Astrocyte (in vitro differentiated cells and primary cell): ENCODE measurements at places on chromosomes 1 and 21.

DNA sequence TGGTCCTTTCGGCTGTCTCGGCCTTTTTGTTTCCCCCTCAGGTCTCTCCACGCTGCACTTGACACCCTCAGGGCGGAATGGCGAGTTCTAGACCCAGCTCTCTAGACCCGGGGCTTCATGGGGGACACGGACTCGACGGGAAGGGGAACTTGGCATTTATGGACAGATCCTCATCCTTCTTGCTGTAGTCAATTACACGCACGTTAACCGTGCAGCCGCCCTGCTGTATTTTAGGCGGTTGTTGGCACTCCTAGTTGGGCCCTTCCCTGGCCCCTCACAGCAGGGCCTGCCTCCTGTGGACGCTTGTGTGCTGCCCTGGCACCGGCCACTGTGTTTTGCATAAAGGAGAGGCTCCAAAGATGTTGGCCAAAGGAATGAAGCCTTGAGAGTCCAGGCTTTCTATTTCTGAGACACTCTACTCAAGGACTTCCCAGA lies 558 bp upstream of the BTG3 start:
- DNase-seq, result no peak

DNA sequence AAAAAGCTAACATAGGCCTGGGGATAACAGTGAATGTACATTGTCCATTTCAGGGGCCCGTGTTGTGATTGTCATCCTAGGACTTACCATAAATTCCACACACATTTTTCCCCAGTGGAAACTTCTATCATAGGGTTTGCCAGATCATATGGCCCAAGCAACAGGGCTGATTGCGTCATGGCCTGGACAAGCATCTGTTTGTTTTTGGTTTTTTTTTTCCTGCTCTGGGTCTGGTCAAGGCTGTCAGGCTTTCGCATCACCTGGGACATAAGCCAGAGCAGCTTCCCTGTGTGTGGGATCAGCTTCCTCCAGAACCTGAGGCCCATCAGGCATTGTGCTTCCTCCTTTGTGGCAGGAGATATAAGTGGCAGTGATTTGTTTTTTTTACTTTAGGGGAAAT lies 598.5 kb upstream of the USP24 start:
- DNase-seq, result peak; percentile 48

GRCh38 chr1:76079475-76080227 lies 5.1 kb downstream of the ST6GALNAC3 start:
- DNase-seq, result no peak

- no peak for DNase-seq
Observed at GRCh38 chr1:61447968-61448430, 276.9 kb downstream of the TM2D1 start.

DNA sequence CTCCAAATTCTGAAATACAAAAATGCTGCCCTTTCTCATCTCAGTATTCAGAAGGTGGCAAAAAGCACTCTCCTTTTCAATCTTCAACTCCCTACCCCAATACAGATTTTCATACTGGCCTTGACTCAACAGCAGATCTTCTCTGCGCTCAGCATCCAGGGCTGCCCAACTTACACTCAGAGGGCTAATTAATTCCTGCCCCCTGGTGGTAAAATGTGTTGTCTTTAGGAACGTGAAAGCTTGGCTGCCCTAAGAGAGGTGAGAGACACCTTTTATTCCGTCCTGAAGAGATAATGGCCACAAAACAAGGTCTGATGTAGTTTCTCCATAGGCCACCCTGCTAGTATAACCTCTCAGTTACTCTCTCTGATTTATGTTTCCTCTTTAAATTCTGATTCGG lies 25.0 kb downstream of the KRTAP24-1 start:
- DNase-seq, result no peak

- peak; percentile 63 for DNase-seq
Observed at GRCh38 chr1:245154429-245155271, at the start of gene KIF26B. TSS of gene KIF26B (plus strand) at chr1:245154985. CDS start at chr1:245155425, 440 bp downstream.

DNA sequence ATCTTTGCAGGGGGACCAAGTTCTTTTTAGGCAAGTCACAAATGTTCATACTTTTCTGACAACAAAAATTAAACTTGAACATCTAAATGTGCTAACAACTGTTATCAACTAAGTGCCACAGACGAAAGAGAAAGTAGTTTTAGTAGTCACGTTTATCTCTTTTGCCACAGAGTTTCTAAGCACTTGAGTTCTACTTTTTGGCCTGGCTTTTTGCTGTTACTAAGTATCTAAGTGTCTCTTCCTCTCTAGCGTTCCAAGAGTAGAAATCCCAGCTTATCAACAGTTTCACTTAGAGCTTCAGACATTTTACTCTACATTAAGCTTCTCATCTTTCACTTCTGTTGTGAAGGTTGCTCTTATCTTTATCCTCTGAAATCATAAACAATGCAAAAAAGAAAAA lies 34.2 kb downstream of the GATAD2B start:
- no peak for DNase-seq

GRCh38 chr1:93958032-93958725 lies 48.9 kb upstream of the GCLM start:
- no peak for DNase-seq

DNA sequence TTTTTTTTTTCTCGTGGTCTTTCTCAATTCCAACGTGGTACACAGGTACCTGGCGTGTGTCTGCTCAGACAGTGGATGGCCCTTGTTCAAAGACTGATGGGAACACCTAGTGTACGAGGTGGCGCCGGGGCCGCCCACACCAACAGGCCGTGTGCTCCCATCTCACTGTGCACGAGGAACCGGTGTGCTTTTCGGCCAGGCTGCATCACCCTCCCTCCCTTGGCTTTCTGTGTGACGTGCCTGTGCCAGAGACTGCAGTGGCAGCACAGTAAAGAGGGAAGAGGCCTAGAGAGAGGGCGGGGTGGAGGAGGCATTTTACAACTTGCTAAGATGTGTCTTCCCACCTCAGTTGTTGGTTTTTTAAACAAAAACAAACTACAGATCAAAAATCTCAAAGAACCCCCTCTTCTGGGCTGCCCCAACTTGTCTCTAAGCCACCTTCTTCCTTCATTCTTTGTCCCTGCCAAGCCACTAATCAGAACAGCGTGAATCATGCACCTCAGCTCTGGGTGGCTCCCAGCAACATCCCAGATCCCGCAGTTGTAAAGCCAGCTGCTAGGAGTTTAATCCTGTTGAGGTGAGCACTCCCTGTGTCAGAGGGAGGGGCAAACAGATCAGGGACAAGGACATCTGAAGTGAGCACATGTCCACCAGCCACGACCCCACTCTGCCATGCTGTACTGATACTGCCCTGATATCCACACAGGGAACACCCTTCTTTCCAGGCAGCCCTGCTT lies 20.7 kb downstream of the IRF2BP2 start:
- peak; percentile 64 for DNase-seq

DNA sequence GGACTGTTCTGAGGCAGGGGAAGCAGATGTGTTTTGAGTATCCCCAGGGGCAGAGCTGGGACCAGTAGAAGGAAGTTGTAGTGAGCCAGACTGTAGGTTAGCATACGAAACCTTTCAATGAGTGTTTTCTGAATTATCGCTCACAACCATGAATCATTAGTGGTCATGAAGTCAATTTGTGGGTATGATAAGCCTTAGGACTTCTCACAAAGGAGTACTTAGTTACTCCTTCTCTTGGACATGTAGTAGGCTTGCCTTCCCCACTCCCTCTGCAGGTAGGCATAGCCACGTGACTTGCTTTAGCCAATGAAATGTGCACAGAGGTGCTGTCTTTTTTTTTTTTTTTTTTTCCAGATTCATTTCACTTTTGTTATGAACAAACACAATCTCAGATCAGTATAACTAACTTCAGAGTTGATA lies 23.9 kb upstream of the FAAH start:
- DNase-seq, result peak; percentile 60

GRCh38 chr1:23625459-23625858 lies 66.1 kb upstream of the RPL11 start:
- DNase-seq, result no peak

DNA sequence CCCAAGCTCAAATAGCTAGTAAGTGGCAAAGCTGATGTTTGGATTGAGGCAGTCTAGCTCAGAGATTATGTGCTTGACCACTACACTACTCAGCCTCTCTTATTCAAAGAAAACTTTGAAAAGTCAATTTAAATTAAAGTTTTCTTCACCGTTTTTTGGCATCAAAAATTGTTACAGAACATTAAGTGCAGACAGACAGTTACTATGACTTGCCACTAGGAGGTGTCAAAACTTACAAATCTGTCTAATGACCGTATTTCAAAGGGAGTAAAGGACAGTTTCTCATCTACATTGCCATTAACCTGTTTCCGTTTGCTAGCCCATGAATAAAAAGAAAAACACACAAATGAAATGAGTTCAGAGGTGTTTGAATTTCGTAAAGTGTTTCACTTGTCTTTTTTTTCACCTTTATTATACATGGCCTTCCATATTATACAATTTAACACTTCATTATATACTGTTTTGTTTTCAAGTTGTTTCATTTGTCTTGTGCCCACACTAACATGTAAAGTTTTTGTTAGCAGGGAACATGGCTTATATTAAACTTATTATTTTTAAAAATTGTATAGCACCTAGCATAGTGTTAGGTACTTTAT lies 57.4 kb upstream of the MTF2 start:
- DNase-seq, result peak; percentile 38

- no peak for DNase-seq
Observed at GRCh38 chr1:208256556-208256955, 12.4 kb upstream of the PLXNA2 start.

DNA sequence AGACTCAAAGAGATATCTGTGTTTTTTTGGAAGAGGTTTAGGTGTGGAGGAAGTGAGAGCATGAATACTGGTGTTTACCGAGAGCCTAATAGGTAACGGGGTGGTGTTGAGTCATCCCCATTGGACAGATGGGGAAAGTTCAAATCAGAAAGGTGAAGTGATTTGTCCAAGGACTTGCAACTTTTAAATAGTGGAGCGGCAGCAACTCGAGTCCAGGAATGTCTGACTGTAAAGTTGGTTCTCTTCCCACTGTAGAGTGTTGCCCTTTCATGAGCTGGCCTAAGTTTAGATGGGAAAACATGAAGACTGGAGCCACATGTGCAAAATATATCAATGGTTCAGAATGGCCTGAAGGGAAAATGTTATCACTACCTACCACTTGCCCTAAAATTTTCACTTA lies 125.7 kb downstream of the LYPLAL1 start:
- DNase-seq, result peak; percentile 89

GRCh38 chr1:221699978-221700519 lies 41.8 kb downstream of the DUSP10 start:
- no peak for DNase-seq

- DNase-seq, result no peak
Observed at GRCh38 chr1:31767225-31767624, 3.1 kb upstream of the ADGRB2 start.

DNA sequence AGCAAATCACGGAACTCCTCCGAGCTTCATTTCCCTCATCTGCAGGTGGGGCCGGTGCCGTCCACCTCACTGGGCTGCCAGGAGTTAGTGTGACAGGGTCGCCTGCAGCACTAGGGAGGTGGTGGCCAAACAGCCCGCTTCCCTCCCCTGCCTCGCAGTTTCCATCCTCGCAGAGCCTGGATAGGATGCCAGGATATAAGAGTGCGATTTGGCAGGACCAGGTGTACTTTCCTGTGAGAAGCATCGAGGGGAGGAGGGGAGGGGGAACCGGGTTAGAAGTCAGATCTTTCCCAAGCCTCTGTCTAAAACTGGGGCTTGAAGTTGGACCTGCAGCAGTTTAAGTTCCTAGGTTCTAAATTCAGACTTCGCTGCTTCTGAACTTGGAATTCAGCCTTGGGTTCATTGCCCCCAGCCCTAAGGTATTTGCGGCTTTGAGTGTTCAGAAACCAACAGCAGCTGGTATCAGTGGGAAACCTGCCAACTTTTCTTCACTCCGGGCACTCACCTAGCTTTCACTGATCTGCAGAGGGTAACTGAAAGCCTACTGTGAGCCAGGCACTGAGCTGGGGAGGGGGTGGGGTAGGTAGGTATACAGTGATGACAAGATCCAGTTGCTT lies 1.7 kb upstream of the JUN start:
- peak; percentile 60 for DNase-seq

DNA sequence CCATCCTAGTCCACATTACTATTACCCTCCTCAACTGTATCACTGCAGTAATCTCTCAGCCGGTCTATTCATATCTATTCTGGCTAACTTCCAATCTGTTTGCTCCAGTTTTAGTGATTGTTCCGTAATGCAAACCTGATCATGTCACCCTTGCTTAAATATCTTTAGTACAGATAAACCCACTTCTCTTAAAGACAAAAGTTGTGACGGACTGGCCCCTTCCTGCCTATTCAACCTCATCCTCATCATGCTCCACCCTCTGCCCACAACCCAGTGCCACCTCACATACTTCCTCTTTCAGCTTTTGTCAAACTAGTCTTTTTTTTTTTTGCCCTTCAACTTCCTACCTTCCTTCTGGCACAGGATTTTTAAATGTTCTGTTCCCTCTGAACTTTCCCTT lies 2.8 kb upstream of the C1orf162 start:
- no peak for DNase-seq

DNA sequence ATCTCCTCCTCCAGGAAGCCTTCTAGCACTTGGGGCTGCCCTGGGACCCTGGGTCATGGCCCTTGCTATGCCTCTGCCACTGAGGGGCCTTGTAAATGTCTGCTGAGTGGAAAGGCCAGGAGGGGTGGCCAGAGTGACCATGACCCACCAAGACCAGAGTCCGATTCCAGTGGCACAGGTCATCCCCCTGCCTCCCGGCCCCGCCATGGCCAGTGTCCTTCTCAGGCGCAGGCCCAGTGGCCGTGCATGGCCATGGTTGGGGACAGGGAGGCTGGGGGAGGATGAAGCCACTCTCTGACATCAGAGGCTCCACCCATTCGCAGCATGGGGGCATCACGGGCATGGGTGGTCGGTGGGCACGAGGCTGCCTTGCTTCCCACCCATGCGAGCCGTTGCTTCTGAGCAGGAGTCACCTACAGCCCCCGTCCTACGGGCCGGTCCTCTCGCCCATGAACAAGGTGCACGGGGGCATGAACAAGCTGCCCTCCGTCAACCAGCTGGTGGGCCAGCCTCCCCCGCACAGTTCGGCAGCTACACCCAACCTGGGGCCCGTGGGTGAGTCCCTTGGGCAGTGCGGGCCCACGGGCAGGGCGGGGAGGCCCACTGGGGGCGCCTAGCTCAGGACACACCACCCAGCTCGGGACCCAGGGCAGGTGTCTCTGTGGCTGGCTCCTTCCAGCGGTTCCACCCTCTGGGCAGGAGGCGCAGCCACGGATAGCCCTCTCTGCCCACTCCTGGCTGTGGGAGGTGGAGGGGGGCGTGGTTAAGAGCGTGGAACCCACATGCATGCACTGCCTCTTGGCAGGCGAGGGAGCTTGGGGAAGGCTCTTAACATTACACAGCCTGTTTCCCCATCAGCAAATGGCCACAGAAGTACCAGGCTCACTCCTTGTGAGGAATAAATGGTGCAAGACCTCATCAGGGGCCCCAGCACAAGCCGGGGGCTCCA lies 22.4 kb upstream of the CCDC27 start:
- DNase-seq, result no peak

GRCh38 chr1:201732351-201732750 lies 96.6 kb upstream of the IPO9 start:
- DNase-seq, result peak; percentile 66

- no peak for DNase-seq
Observed at GRCh38 chr1:230827801-230828200, 40.5 kb downstream of the C1orf198 start.

DNA sequence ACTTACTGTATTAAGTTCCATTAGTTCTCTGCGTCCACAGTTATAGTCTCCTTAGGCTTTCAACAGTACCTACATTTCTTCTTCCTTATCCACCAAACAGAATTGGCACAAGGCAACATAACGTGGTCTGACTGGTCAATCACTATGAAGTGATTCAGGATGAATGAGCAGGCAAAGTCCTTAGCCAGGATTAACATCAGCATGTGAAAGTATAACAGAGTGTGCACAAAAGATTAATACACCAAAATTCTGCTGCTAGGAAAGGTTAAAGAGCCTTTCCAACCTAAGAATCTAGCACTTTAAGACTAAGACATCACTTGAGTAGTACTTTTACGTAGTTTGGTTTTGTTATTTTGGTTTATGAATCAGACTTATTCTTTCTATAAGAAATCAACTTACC lies 15.8 kb downstream of the DEPDC1 start:
- DNase-seq, result no peak
